ENCODE measurements at places on chromosomes 6 and 20.

GRCh38 chr6:43992126-43992663 lies 135.1 kb downstream of the MRPL14 start:
- no peak for DNase-seq

- no peak for DNase-seq
These were observed 79.7 kb downstream of the SMLR1 start for GRCh38 chr6:130906736-130907381.

DNA sequence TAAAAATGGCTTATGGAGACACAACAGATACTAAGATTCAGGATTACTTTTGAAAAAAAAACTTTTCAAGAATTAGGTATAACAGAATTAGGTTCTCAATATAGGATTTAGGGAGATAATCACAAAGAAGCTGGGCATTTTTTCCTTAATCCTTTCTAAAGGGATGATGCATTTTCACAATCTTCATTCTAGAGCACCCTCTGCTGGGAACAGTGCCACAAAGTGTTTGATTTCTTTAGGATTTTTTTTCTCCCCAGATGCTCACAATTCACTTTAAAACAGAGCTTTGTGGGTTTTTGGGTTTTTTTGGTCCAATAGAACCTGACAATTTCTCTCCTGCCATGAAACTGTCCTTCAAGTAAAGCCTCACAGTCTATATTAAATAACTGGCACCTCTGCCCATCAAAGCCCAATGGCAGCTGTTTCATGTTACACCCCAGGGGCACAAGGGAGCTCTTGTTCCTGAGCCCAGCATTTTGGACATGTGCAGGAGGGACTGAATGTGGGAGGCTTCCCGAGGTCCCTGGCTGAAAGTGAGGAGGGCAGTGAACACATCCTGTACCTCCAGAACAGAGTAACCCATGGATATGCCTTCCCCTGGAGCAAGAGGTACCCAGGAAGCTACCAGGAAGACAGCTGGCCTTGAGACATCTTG lies 39.7 kb downstream of the PREP start:
- no peak for DNase-seq

GRCh38 chr6:140537834-140538705 lies 1163.6 kb upstream of the CITED2 start:
- DNase-seq: no peak

- no peak for DNase-seq
These were observed 40.4 kb downstream of the SPDEF start for GRCh38 chr6:34515473-34516387.

- no peak for DNase-seq
These were observed 8.3 kb downstream of the CD109 start for GRCh38 chr6:73704260-73704659.

Measured in activated CD4-positive, CD25-positive, alpha-beta regulatory T cell treated with anti-CD3 and anti-CD28 coated beads, Interleukin-2, amount 50 U/mL, for 16 hours (primary cell).